ENCODE measurements at places on chromosomes 2 and 18.

- no peak for DNase-seq
These were observed 62.9 kb downstream of the MTHFD2 start for GRCh38 chr2:74261204-74261864.

DNA sequence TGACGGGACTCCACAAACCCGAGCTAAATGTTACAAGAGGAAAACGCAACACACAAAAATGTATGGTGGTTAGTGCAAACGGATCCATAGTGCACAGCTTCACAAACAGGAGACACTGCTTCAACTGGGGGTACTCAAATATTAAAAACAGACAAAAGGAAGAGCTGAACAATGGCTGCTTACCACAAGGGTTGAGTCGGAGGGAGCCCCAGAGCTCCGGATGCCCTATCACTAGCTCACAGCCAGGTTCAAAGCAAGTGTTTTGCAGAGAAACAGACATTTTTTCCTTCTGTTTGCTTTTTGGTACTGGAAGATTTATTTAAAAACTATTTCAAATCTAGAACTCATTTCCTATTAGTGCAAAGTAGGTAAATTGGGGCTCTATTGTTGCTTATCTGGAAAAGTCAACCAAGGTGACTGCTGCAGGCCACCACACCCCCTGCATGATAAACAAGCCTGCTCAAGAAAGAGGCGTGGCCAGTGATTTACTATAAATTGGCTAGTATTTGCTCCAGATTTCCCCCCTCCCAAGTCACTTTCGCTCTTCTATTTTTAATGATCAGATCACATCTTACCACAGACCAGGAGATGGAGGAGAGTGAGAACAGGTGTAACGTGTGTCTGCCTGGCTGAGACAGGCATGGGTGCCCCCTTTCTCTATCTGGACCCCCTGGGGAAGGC, 46.5 kb downstream of the ZAP70 start:
- DNase-seq = no peak

DNA sequence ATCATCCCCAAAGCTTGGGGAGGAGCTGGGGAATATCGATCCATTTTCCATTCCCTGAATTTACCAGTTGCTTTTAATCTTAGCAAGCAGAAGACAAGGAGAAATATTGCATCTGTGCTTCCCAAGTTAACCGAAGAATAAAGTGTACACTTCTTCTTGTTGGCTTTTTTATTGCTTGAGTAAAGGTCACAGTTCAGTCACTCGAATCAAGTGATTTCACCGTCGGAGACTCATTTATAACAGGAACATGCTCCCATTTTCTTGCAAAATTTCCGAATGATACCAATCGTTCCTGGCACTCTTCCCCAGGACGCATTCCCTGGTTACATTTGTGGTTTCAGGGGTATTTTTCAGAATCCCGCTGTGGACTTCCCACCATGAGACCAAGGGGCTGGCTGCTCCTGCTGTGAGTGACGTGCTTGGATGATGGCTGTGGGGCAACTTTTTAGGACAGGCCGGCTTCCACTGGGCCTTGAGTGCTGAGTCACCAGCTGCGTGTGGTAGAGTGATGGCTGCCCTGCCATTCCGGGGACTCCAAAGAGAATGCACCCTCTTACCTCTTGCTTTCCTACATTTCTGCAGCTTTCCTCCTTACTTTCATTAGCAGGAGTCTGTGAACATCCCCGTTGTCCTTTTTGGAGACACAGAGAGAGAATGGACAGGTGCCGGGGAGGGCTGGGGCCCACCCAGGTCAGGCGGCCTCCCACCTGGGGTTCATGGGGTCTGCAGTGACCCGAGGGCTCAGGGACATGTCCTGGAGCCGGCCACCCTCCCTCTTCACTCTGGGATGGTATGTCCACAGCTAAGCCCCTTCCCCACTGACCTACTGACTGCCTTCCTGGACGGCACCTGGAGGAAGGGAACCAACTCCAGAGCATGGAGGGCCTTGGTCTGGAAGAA, 60.7 kb upstream of the HDAC4 start:
- no peak for DNase-seq

- DNase-seq = no peak
These were observed 286.6 kb downstream of the ZEB2 start for GRCh38 chr2:144233317-144233716.

- no peak for DNase-seq
These were observed 122.9 kb upstream of the SALL3 start for GRCh38 chr18:78856569-78857313.

GRCh38 chr18:49839012-49839411, 25.7 kb upstream of the ACAA2 start:
- DNase-seq = no peak

- no peak for DNase-seq
These were observed 582.6 kb downstream of the NRXN1 start for GRCh38 chr2:50449306-50449705.

- DNase-seq = no peak
These were observed 281.9 kb downstream of the NDUFA10 start for GRCh38 chr2:239743206-239743605.

DNA sequence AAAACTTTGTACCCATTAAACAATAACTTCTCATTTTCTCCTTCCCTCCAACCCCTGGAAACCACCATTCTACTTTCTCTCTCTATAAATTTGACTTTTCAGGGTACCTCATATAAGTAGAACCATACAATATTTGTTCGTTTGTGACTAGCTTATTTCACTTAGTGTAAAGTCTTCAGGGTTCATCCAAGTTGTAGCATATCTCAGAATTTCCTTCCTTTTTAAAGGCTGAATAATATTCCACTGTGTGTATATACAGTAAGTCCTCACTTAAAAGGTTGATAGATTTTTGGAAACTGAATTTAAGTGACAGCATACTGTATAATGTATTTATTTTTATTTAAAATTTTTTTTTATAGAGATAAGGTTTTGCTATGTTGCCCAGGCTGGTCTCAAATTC, 13.9 kb downstream of the CASP10 start:
- no peak for DNase-seq

GRCh38 chr18:77359561-77360314, 110.1 kb downstream of the GALR1 start:
- no peak for DNase-seq

GRCh38 chr2:240926516-240927389, 20.6 kb downstream of the CROCC2 start:
- no peak for DNase-seq

GRCh38 chr2:240140920-240141319, 462 bp upstream of the OTOS start:
- no peak for DNase-seq

- no peak for DNase-seq
These were observed 148.7 kb downstream of the DYSF start for GRCh38 chr2:71602115-71602495.

DNA sequence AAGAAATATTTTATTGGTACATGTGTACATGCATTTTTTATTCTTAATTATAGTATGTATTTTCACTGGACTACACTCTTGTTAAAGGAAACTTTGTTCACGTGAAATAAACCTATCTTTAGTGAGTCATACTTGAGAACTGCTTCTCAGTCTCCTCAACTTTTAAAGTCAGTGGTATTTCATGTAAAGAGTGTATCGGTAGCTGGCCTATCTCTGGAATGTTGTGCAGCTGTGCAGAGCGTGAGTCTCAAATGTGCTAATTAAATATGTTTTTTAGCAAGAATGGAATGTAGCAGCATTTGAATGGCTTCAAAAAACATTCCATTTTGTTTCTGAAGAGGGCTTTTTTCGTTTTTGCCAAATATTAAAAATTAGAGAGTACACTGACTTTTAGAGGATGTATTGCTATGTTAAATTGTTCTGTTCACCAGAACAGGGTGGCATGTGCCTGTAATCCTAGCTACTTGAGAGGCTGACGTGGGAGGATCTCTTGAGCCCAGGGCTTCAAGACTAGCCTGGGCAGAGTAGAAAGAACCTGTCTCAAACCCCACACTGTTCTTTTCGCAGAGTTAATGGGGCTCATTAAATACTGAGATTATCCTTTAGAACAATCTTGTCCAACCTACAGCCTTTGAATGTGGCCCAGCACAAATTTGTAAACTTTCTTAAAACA, 14.3 kb downstream of the SPTBN1 start:
- DNase-seq = no peak

DNA sequence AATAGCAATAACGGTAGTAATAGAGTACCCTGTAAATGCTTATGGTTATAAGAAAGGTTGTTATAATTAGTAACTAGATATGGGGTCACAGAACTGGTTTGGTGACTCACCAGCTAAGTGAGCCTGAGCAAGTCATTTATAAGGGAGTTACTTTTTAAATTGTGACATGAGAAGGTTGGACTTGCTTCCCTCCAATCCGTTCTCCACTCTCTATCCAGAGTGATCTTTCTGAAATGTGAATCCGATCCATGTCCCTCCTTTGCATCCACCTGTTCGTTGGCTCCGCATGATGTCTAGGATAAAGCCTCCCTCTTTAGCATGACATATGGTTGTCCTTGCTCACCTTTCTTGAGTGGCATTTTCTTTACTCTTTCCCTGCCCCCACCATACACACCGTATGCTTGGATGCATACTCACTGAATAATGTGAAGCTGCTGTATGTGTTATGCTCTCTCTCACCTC, 83.1 kb downstream of the CDC42EP3 start:
- no peak for DNase-seq

GRCh38 chr2:43791035-43791765, 17.4 kb downstream of the DYNC2LI1 start:
- no peak for DNase-seq

- no peak for DNase-seq
These were observed 61.3 kb downstream of the ALPK2 start for GRCh38 chr18:58567453-58568196.

GRCh38 chr2:75516378-75517360, 44.1 kb downstream of the EVA1A start:
- DNase-seq = no peak

GRCh38 chr18:67511840-67512239, 4.7 kb downstream of the DSEL start:
- DNase-seq = no peak

- no peak for DNase-seq
These were observed 164.9 kb upstream of the ZFP36L2 start for GRCh38 chr2:43391201-43391877.

DNA sequence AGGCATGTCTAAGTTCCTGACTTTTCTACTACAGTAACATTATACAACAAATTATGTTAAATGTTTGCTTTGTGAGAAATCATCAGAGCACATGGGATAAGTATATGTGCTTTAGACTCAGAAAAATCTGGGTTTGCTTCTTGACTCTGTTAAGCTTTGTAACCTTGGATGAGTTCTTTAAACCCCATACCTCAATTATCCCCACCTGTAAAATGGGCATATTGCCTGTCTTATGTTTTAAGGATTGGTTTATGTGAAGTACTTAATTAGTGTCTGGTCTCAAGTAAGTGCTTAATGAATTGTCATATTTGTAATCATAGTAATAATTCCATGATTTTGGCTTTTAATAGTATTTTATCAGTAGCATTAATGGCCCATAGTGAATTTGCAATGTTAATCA, 135.8 kb downstream of the TAF4B start:
- no peak for DNase-seq

GRCh38 chr18:36518839-36519238, 221.3 kb downstream of the FHOD3 start:
- no peak for DNase-seq

- no peak for DNase-seq
These were observed 51.8 kb downstream of the CRIM1 start for GRCh38 chr2:36407413-36407812.

DNA sequence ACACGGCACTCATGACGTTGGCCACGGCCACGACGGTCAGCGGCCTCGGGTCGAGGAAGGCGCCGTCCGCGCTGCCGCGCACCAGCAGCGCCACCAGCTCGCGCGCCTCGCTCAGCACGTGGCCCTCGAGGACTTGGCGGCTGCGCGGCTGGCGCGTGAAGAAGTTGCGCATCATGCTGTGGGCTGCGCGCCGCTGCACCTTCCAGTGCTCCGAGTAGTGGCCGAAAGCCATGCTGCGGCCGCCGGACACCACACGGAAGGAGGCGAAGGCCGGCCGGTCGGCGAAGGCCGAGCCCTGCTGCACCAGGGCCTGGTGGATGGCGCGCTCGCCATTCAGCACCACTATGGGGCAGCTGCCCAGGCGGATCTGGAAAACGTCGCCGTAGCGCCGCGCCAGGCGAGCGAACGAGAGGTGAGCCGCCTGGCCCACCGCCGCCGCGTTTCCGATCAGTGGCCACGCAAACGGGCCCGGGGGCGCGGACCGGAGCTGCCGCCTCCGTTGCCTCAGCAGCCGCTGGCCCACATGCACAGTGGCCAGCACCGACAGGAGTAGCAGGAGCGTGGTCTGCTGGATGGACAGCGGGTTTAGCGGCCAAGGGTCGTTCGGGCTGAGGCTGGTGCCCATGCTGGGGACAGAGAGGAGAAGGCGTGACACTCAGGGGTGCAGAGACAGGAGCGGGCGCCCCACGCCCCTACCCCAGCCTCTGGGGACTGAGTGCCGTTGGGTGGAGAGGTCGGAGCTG, 1.0 kb downstream of the CYP1B1 start:
- peak; percentile 6 for DNase-seq

DNA sequence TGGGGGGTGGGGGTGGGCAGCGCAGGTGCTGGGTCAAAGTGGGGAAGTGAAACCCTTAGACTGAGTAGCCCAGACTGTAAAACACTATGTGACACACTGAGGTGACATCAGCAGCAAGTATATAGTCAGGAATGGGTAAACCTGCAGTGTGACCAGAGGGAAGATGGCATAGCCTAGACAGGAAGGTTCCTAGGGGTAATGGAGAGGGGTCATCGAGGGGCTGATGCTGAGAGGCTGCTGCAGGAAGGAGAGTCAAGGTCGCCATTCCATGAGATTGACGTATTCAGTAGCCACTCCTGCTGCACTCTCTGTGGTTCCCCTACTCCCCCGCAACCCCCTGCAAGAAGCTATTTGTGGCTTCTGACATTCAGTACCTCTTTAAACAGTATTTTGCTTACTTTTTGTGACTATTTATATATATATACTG, 111.7 kb downstream of the CHST9 start:
- DNase-seq = no peak

DNA sequence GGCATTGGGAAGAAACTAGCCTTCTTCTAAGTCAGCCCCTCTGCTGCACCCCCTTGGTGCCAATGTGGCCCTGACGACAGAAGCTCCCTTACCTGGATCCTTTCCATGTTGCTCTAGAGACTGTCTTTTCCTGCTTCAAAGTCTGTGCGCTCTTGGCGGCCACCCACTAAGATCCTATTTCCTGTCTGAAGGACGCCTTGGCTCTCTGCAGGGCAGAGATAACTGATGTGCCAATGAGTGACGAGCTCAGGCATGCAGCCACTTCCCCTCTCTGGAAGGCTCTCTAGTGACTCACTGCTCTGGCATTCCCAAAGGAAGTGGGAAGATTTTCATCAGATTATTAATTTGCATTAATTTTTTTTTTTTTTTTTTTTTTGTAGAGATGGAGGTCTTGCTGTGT, 273.5 kb downstream of the CDH20 start:
- no peak for DNase-seq

Data from stimulated activated CD4-positive, alpha-beta T cell treated with anti-CD3 and anti-CD28 coated beads, Interleukin-4, amount 100 ng/mL, for 1 hour (primary cell).